ENCODE measurements at places on chromosomes 2 and 18.

- DNase-seq: no peak
Observed at GRCh38 chr2:96142217-96143113, 2.8 kb downstream of the DUSP2 start.

- DNase-seq: no peak
Observed at GRCh38 chr2:25685741-25686140, 12.4 kb upstream of the DTNB start.

GRCh38 chr18:54883816-54884604 lies 55.7 kb downstream of the RAB27B start:
- no peak for DNase-seq

GRCh38 chr2:109707281-109708147 lies 86.6 kb upstream of the RGPD5 start:
- DNase-seq: no peak

GRCh38 chr2:152038441-152038958 lies 60.3 kb downstream of the CACNB4 start:
- no peak for DNase-seq

GRCh38 chr2:126700677-126701076 lies 44.7 kb downstream of the GYPC start:
- no peak for DNase-seq

GRCh38 chr2:149800624-149801542 lies 213.3 kb upstream of the MMADHC start:
- no peak for DNase-seq

DNA sequence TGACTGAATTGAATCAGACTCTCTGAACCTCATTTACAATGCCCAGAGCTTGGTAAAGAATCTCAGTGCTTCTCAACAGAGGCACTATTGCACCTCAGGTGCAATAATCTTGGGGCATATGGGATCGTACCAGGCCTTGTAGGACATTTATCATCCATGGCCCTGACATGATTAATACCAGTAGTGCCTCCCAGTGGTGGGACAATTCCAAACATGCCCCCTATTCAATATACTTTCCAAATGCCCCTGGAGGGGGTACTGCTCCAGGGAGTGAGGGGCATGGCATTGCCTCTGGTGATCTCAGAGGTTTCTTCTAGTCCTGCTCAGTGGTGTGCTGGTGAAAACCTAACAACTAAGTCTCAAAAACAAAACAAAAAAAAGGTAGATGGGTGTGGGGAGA lies 174.9 kb upstream of the SMAD2 start:
- DNase-seq: no peak

GRCh38 chr2:213125646-213126347 lies 25.6 kb downstream of the IKZF2 start:
- DNase-seq: no peak

DNA sequence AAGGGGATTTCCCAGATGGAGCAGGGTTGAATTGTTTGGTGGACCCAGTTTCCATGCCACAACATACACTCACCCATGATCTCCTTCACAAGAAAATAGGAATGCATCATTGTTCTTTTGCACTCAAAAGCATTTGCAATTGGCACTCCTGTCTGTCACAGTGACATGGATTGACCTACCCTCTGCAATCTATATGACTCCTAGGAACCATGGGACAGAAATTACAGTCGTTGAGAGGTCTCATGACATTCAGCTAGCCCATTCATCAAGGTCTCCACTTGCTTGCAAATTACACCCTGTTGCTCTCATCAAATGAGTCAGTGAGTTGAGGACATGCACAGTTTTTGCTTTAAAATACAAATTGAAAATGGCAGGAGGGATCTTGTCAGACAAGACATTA lies 448.5 kb downstream of the LPIN1 start:
- no peak for DNase-seq

- DNase-seq: no peak
Observed at GRCh38 chr2:126749537-126749936, 93.6 kb downstream of the GYPC start.

GRCh38 chr2:239365071-239365781 lies 35.6 kb downstream of the HDAC4 start:
- DNase-seq: no peak

All from stimulated activated CD8-positive, alpha-beta memory T cell treated with anti-CD3 and anti-CD28 coated beads, Interleukin-15, amount 100 ng/mL, for 24 hours (primary cell).